ENCODE measurements at places on chromosomes 4 and X. TPM values are rescaled to one million over a fixed set of nuclear protein-coding genes. Genes with fewer than 3 reads are reported as not detected.
A peak's percentile ranks its signal among the peaks of the same experiment; 100 is the strongest.

DNA sequence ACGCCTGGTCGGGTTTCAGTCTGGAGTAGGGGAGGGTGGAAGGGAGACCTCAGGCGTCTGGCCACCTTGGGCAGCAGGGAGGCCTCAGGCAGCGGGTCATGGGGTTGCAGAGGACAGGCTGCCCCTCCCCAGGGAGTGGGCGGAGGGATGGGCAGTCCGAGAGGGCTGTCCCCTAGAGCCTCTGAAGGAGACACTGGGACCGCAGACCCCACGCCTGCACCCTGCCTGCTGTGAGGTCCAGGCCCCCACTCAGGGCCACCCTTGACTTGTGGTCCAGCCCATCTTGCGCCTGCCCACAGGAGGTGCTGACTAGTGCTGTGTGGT lies 16.5 kb downstream of the FGFRL1 start:
- no peak for DNase-seq

- no peak for DNase-seq
Observed at GRCh38 chrX:23980011-23980441, 47.0 kb downstream of the KLHL15 start.

The SMARCA1 gene
- total RNA-seq: 96.0 TPM

- no peak for DNase-seq
Observed at GRCh38 chrX:79623098-79623762, 256.1 kb upstream of the ITM2A start.

- no peak for DNase-seq
Observed at GRCh38 chr4:28462766-28463700, 1602.4 kb downstream of the STIM2 start.

The SLC7A11 gene
- 1.2 TPM for total RNA-seq

- DNase-seq: peak; percentile 6
Observed at GRCh38 chrX:147803948-147804347, 107.8 kb upstream of the FMR1 start.

DNA sequence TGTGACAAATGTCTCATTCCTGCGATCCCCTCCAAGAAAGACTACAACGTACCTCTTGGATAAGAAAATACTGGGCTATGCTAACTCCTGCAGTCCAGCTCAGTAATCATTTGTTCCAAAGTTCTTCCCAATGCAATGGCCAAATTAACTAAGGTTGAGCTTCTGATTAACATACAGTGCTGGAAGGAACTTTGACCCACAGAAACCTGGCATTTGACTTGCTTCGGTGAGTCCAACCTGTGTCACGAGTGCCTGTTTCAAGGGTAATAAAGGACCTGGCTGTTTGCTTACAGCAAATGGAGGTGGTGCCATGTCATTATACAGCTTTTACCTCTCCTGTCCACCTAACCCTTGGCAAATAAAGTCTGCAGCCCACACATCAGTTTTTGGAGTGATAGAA lies 83.2 kb downstream of the RBM47 start:
- DNase-seq: no peak

DNA sequence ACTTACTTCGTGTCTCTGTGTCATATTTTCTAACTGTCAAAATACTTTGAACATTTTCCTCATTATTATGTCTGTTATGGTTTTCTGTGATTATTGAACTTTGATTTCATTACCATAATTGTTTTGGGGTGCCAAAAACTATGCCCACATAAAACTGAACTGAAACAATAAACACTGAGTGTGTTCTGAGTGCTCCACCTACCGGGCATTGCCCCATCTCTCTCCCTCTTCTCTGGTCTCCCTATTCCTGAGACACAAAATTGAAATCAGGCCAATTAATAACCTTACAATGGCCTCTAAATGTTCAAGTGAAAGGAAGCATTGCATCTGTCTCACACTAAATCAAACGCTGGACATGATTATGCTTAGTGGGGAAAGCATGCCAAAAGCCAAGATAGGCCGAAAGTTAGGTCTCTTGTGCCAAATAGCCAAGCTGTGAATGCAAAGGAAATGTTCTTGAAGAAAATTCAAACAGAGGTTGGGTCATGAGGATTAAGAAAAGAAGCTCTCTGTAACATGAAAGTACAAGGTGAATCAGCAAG lies 972.3 kb downstream of the PCDH7 start:
- DNase-seq: no peak

DNA sequence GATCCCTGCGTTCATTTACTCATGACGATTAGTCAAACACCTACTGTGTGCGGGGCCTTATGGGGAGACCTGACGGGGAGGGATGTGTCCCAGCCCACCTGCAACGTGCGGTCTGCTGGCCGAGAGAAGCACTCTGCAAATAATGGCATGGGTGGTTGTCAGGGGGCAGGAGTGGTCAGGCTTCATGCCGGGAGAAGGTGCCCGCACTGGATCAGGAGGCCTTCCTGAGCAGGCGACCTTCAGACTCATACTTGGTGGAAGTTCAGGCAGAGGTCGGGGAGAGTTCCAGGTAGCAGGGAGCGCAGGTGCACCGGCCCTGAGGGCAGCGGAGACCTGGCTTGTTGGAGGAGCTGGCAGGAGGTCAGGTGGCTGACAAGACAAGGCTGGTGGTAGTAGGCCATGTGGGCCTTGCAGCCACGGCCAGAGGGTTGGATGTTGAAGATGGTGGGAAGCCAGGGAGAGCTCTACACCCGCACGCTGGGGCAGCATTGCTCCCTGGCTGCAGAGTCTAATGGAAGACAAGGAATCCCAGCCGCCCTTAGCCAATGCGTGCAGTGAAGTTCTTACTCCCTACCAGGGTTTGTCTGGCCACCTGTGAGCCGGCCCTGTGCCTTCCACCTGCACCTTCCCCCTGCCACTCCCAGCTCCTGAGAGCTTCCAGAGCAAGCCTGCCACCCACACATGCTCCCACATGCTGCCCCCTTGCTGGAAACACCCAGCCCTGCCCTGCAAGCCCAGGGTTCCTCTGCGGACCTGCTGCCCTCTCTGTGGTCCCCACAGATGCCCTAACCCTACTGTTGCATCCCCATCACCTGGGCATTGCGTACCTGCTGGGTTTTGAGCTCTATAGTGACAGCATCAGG lies 97.3 kb downstream of the PSAPL1 start:
- DNase-seq: no peak

DNA sequence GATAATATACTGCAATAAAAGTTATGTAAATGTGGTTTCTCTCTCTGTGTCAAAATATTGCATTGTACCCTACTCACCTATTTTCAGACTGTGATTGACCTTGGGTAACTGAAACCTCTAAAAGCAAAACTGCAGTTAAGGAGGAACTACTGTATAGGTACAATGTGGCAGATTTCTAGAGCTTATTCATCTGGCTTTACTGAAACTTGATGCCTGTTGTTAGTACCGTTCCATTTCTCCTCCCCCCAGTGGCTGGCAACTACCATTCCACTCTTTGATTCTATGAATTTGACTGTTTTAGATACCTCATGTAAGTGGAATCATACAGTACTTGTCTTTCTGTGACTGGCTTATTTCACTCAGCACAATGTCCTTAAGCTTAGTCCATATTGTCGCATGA lies 61.9 kb downstream of the HOPX start:
- DNase-seq: no peak

GRCh38 chr4:72641611-72642010 lies 72.6 kb upstream of the ADAMTS3 start:
- DNase-seq: no peak

DNA sequence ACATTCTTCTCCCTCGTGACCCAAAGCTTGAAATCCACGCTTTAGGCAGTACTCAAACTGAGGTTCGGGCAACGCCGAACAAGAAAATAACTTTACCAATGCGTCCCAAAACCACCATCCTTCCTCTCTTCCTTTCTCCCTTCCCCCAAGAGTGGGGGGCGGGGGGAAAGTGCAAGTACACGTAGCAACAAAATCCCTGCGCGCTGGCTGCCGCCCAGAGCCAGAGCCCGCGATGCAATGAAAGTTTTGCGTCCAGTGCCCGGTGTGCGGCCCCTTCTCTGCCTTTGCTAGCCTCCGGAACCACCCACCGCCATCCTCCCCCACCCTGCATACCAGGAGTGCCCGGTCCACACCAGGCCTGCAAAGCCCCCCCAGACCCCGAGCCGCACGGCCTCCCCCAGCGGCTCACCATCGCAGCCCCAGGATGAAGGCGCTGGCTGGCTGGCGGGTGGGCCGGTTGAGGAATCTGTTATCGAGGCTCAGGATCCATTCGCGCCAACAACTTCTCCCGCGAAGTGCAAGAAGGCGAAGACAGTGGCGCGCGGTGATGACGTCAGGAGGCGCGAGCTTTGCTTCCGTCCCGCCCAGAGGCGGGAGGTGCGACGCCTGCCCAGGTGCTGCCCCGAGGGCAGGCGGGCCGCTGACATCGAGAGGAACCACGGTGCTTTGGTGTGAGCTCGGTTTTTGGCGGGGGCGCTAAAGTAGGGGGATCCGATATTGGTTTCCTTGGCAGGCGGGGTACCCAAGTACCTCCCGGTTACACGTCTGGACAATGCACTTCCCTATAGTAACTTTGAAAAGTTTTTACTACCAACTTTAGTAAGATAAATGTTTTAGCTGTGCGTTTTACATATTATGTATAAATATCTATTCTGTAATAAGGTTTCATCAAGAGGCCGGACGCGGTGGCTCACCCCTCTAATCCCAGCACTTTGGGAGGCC lies at the start of gene RFC1:
TSS of gene RFC1 (minus strand) at position 533 of the 942 bp plus-strand sequence. CDS start at position 412, 121 bp downstream.
- peak; percentile 84 for DNase-seq

DNA sequence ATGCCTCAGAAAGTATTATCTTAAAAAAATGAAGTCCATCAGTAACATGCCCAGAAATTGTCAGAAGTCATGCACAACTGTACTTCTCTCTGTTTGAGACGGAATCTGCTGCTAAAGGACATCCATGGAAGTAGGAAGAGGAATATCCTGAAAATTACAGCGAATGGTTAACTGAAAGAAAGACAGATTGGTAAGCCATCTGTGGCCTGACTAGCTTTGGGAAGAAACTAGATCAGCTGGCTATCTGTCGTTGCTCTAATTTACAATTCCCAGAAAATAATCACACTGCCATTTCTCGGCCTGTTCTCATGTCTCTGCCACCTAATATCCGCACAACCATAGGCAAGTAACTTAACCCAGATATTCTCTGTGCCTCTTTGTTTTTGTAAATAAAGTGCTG lies 496.5 kb downstream of the PCDH19 start:
- no peak for DNase-seq

DNA sequence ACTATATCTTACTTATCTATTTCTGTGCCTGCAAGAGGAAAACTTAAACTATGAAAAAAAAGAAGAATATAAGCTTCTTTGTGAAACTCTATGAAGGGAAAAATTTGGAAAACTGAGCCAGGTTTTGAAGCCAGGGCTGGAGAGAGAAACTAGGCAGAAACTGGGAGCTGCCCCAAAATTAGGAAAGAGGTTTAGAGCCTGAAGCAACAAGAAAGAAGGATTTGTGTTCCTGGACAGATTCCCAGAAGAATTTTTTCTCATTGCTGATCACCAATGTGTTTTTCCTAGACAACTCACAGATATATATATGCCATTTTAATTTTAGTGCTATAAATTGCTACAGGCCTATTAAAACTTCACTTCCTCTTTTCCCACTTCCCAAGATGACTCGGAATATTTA lies 245.0 kb upstream of the GEMIN8 start:
- peak; percentile 8 for DNase-seq

Measured in urinary bladder (tissue), 4 donors.